ENCODE measurements at places on chromosomes 13 and 19.
A peak's percentile ranks its signal among the peaks of the same experiment; 100 is the strongest.

- no peak for DNase-seq
These were observed 814 bp downstream of the ZNF480 start for GRCh38 chr19:52297601-52298364.

DNA sequence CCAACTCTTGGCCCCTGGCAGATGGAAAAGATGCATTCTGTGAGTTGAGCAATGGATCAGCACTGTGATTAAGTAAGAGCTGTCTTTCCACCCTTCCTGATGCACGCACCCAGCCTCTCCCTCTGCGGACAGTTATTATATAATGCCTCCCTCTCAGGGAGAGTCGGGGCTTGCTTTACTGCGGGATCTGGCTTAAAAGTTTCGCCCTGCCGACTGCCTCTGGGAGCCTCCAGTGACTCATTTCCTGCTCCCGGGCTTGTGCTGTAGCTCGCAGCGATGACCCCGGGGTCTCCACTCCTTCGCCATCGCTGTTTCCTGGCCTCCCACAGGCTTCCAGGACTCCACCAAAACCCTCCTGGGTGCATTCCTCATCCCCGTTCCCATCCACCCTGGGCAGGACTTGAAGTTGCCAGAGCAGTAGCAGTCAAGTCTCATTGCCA is 107.4 kb upstream of the SLC7A1 start:
- DNase-seq: no peak

GRCh38 chr19:3270902-3271301 is 46.4 kb downstream of the CELF5 start:
- DNase-seq: no peak

- DNase-seq: peak; percentile 20
These were observed 171.8 kb downstream of the GPC6 start for GRCh38 chr13:93398167-93399035.

All from NCI-H187 treated with DMSO at 0.1 percent for 48 hours (cell line).